ENCODE measurements at places on chromosomes 1 and 21.

GRCh38 chr1:222785529-222785928 is 29.3 kb upstream of the DISP1 start:
- DNase-seq = no peak

DNA sequence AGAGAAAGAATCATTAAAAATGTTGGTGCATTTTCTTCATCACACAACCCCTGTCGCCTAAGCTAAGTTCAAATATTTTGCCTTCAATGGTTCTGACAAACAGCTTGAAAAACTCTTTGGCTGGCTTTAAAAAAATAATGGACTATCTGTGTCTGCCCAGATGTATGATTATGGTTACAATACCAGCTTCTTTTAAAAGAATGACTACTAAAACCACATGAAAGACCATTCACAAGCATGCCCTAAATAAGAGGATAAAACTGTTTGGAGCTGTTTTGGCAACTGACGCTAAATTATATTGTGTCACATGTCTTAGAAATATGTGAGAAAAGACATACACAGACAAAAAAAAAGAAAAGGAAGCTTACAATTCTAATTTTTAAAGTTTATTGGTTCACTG is 23.7 kb upstream of the PLPPR4 start:
- no peak for DNase-seq

GRCh38 chr1:172499636-172500141 is 33.3 kb upstream of the SUCO start:
- DNase-seq = no peak

GRCh38 chr21:15687208-15687607 is 42.6 kb upstream of the USP25 start:
- DNase-seq = no peak

DNA sequence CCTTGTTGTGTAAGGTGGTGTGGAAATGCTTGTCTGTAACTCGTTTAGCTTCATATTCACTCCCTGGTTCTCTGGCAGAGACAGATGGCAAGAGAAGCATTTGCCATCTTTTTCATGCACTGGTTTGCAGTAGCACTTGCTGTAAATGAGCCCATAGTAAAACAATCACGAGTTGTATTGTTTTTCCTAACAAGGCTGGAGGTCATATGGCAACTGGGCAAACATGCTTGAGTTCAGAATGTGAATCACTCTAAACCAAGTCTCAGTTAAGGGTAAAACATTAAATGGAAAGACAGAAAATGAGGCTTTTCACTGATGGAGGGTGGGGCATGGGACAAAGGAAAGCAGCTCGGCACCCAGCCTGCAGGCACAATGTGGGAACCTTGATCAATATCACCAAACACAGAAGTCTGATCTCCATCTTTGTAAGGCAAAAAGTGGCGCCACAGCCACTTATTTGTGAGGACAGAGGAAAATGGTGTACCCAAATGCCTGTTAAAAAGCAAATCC is 26.5 kb upstream of the LPAR3 start:
- no peak for DNase-seq

- no peak for DNase-seq
Observed at GRCh38 chr1:117964290-117965038, 34.9 kb downstream of the WDR3 start.

GRCh38 chr1:184610876-184611595 is 143.6 kb downstream of the EDEM3 start:
- DNase-seq = peak; percentile 33

- DNase-seq = no peak
Observed at GRCh38 chr1:87299661-87300060, 29.0 kb upstream of the LMO4 start.

- DNase-seq = no peak
Observed at GRCh38 chr1:86239490-86239889, 82.9 kb upstream of the COL24A1 start.

GRCh38 chr1:4963251-4963650 is 308.8 kb downstream of the AJAP1 start:
- no peak for DNase-seq

- DNase-seq = no peak
Observed at GRCh38 chr1:37033355-37034101, 787 bp downstream of the GRIK3 start.

- DNase-seq = no peak
Observed at GRCh38 chr1:151553659-151554058, 13.6 kb downstream of the TUFT1 start.

GRCh38 chr1:41629141-41629540 is 144.7 kb upstream of the EDN2 start:
- DNase-seq = no peak

- DNase-seq = no peak
Observed at GRCh38 chr1:228378873-228379460, 27.7 kb downstream of the TRIM11 start.

- peak; percentile 77 for DNase-seq
Observed at GRCh38 chr1:230752407-230752806, 5.2 kb downstream of the CAPN9 start.

DNA sequence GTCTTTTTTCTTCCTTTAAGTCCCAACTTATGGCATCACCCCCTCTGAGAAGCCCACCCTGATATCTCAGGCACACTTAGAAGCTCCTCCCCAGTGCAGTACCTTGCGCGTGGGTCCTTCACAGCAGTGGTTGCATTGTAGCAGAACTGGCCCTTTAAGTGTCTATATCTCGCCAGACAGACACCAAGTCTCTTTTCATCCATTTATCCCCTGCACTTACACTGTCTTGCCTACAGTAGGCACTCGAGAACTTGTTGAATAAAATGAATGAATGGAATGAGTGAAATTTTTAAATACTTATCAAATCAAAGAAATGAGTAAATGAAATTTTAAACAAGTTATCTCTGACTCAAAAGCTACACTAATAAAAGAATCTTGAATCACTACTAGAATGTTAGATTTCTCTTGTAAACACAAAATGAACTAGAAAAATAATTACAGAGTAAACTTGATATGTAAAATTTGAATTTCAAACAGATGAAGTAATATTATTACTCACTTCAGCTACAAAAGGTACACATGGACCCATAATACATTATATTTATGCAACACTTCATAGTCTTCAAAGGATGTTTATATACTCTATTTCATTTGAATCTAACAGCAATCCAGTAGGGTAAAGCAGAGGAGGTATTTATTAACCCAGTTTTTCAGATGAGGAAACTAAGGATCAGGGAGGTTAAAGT is 54.7 kb upstream of the MAN1A2 start:
- no peak for DNase-seq

GRCh38 chr1:43376723-43377235 is 9.0 kb upstream of the ELOVL1 start:
- no peak for DNase-seq

DNA sequence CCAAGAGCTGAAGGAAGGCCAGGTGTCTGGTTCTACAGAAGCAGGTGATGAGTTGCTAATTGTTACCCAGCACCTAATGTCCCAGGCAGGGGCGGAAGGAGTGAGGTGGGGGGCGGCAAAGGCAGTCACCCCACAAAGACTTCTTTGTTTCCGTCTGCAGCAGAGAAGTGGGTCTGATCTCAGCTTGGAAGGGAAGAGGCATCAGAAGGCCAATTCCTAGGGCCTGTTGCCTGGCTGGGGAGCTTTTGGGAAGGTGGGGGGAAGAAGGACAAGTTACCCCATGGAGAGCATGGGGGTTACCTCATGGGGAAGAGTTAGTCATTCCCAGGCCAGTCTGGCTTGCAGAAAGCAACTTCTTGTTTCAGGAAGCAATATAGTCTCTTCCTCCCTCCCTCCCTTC is 10.9 kb downstream of the IGSF21 start:
- no peak for DNase-seq

GRCh38 chr1:226529891-226530290 is 18.7 kb upstream of the STUM start:
- no peak for DNase-seq

- no peak for DNase-seq
Observed at GRCh38 chr1:116290085-116290705, 82.8 kb upstream of the ATP1A1 start.

DNA sequence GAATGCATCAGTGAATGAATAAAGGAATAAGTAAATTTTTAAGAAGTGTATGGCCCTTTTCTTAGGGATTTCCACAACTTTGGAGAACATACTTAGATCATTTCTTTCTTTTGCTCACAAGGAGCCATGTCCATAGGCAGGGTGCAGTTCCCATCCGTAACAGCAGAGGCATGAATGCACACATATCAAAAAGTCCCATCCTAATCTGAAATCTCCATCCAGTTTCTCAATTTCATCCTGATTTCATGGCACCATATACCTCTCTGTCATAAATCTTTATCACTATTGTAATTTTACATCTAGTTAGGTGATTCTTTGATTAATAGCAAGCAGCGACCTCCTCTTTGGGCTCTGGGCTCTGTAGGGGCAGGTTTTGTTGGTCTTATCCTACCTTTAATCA is 359.2 kb downstream of the RRAGC start:
- no peak for DNase-seq

DNA sequence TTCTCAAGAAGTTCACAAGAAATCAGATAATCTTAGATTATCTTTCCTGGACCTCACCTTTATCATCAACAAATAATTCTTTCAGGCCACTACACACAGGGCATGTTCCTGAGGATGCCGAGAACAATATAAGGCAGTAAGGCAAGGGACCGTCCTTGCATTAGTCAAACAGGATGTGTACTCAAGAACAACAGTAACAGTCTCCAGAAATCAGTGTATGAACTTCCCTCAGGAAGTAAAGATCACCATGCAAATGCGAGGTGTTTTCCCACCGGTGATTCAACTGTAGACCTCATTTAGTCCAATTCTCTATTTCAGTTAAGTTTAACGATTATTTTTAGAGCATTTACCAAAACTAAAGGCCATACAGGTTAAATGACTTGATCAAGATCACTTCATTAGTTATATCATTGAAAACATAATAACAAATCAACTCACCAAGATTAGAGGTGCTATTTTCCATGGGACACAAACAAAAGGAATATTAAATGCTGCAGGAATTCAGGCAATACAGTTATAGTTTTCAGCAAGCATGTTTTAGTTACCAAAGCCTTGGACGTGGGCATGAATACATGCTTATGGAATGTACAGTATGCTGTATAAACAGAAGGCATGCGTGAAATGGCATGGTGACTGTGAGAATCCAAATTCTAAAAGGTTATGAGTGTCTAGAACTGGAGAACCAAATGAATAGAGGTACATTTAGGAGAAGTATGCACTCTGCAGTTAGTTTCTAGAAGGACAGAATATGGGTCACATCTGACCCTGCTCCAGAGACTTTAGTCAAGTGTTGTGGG is 145.2 kb downstream of the TNR start:
- DNase-seq = no peak

DNA sequence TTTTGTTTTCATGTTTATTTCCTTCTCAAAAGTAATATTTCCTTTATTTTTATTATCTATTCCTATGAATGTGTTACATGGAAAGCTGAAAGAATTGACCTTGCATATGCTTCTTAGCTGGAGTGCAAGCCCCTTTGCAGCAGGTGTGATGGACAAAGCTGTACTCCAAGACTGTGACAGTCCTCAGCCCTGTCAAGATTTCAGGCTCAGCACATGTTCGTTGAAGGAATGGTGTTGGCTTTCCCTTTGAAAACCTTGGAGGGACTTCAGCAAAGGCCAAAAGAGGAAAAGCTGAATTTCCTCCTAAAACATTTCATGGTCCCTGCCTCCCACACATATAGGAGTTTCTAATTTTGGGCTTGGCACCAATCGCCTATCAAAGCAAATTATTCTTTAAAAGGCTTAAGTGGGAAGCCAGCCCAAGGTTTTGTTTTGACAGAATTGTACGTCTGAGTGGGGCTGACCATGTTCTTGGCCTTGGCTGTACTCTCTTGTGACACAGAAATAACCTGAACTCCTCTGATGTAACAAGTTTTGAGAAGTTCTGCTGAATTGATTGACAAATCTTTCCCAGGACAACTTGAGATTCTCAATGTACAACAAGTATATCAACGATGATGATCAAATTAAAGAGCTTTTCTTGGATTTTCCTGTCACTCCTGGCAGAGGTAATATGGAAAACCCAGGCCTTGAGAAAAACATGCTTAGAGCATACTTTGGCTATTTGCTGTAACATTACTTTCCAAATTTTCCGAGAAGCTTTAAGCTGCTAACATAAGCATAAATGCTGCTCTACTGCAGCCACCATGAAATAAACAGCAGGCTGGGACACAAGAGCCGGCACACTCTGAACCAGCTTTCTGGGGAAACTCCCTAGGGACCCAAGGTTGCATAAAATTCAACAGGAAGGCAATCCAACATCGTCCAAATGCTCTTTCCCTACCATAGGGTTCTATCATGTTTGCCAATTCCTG is 135.7 kb upstream of the ZNF648 start:
- DNase-seq = no peak

GRCh38 chr1:230966358-230966873 is 12.2 kb downstream of the TTC13 start:
- no peak for DNase-seq

DNA sequence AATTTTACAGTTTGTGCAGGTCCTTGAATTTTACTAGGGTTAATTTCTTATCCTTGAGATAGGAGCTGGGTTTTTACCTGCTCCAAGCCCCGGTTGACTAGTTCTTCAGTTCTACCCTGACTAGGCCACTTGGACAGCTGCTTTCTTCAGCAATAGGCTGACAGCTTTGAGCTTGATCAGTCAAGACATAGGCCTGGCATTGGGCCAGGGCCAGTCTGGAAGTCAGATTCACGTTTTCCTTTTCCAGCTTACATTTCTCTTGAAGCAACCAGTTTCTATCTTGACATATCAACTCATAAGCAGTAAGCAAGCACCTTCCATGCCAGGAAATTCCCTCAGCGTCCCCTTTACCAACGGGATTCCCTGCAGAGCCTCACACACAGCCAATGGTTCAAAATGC is 63.7 kb upstream of the AJAP1 start:
- DNase-seq = no peak

DNA sequence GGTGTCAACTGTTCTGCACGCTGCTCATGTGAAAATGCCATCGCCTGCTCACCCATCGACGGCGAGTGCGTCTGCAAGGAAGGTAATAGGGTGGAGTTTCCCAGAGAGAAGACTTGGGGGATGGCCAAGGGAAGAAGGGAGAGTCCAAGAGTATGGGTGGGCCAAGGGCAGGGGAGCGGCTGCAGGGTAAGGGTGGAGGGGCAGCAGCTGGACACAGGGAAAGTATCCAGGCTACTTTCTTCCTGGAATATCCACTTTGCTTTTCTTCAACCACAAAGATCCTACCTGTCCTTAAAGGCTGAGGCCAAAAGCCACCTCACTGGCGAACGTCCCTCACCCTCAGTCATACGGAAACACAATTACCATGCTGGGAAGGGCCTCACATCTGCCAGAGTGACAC is 11.5 kb upstream of the LRRC71 start:
- DNase-seq = no peak

DNA sequence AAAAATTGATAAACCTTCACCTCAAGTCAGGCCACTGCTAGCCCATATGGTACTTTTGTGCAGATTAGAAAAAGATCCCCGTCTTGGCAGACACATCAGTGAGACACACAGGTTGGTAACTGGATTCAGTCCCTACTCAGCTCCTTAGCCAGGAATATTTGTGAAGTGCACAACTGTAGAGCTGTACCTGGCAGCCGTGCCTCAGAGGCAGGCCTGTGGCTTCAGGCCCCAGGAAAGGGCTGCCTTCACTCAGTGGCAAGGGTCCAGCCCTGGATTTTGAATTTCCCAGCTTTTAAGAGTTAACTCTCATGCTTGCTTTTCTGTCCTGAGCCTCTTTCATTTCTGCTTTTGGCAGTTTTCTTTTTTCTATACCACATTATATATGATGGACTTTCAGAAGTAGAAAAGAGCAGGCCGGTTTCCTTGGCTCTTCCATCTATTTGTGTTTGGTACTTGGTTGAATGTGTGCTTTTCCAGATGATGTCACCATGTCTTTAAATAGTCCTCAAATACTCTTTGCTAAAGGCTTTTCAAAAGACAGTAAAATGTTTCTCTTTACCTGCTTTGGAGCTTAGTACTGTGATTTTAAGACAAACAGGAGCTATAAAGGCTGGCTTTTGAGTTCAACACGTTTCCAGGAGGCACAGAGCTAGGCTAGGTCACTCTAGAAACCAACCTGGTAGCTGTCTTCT is 186.6 kb downstream of the AK5 start:
- DNase-seq = no peak

Data from NCI-H1417 treated with DMSO at 0.1 percent for 48 hours (cell line).